ENCODE measurements at places on chromosomes 6 and 20.

- no peak for DNase-seq
These were observed 46.9 kb downstream of the PDE10A start for GRCh38 chr6:165616116-165616515.

DNA sequence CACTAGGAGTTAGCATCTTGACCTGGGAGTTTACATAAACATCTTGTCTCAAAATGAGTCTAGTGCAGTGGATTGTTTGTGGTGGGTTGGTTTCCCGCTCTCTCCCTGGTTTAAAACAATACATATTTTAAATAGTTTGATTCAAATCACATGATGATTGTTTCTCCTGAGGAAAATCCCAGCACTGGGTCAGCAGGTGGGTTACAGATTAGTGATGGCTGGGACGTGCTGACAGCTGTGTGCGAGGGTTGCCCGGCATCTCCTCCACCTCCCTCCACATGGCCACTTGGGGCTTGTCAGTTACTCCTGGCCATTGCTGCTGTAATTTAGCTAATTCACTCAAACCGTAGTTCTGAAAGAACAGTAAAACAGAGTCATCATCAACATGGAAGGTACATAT, 306.4 kb upstream of the CITED2 start:
- DNase-seq: no peak

DNA sequence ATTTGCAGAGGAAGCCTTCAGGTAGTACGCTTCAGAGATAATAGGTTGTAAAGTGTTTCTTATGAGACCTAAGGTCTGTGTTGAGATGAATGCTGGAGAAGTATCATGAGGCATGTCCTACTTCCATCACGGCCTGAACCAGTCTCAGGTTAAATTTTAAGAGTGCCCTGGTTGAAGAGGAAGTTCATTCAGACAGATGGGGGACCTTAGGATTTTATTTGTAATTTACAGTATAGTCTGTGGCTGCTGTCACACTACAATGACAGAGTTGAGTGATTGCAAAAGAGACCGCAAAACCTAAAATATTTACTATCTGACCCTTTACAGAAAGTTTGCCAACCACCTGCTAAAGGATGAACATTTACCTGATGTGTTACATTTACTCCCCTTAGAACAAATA, 70.9 kb downstream of the UST start:
- DNase-seq: no peak

DNA sequence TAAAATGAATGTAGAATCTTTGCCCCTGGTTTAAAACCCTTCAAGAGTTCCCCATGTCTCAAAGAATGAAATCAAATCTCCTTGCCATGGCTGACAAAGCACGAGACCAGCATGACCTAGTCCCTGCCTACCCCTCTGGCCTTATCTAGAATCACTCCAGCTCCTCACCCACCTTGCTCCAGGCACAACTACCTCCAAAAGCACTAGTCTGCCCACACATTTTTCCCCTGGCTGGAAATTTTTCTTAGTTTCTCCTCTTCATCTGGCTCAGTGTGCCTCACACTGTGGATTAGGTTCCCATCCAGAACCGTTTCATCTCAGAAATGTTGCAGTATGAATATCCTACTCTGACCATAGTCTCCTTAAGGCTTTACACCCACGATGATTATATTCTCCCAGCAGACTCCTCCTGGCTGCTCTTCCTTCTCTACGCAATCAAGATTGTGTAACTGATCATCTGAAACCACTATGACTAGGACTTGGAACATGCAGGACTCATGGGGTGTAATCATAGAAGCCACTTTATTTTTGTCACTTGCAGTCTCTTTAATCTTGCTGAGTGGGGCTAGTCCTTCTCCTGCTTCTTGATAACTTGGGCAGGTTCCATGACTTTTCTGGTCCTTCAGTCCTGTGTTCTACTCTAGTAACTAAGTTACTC, 7.8 kb upstream of the MRS2 start:
- DNase-seq: no peak

DNA sequence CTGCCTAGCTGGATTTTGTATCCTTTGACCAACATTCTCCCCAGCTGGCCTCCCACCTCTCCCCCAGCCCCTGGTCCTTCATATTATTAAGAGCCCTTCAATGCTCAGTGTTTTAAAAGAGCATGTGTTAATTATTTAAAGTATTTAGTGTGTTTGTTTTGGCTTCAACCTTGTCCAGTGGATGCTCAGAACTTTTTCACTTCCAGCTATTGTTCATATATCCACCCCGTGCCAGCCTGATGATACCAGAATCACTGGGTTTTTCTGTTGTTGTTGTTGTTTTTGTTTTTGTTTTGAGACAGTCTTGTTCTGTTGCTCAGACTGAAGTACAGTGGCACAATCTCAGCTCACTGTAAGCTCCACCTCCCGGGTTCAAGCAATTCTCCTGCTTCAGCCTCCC, 30.4 kb upstream of the SNX9 start:
- DNase-seq: no peak

- DNase-seq: no peak
These were observed 720.7 kb upstream of the ADGRB3 start for GRCh38 chr6:67914419-67914818.

GRCh38 chr20:44589537-44589936, 7.2 kb downstream of the PKIG start:
- DNase-seq: no peak

- DNase-seq: no peak
These were observed 348.3 kb downstream of the FRK start for GRCh38 chr6:115712291-115712961.

- DNase-seq: no peak
These were observed 218.5 kb downstream of the SIM1 start for GRCh38 chr6:100246206-100246605.

GRCh38 chr20:41540918-41541317, 77.3 kb downstream of the CHD6 start:
- no peak for DNase-seq

DNA sequence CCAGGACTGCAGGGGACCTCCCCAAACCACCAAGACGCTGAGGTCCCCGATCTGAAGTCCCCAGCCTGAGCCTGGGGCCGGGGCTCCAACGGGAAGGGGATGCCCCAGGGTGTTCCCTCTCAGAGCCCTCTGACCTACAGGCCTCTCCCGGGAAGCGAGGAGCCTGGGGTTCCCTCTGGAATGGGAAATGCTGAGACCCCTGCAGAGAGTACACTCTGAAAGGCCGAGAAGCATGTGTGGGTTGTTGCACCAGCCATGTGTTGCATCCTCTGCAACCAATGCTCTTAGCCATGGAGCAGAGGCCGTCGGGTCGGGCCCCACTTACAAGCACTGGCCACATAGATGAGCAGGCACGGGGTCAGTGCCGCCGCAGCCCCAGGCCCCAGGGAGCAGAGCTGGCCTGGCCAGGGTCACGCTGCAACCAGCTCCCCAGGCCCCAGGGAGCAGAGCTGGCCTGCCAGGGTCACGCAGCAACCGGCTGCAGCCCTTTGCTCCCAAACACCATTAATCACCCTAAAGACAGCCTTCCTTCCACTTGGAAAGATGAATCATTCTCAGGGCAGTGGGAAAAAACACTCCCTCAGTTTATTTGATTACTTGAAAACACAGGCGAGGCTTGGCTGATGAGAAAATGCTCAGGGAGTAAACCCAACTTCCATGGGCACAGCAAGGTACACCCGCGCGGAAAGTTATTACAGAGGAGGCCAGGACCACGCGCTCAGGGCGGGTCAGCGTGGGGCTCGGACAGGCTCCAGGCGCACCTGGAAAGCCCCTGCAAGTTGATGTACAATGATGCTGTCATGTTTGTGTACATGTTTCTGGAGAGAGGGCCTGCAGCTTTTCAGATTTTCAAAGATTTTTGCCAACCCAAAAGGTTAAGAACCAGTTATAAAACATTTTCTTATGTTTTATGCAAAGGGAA, 78.0 kb upstream of the AFDN start:
- DNase-seq: no peak

- DNase-seq: no peak
These were observed 17.0 kb downstream of the PRDM1 start for GRCh38 chr6:106102967-106103727.

- no peak for DNase-seq
These were observed 165.4 kb downstream of the SYNDIG1 start for GRCh38 chr20:24634855-24635254.

DNA sequence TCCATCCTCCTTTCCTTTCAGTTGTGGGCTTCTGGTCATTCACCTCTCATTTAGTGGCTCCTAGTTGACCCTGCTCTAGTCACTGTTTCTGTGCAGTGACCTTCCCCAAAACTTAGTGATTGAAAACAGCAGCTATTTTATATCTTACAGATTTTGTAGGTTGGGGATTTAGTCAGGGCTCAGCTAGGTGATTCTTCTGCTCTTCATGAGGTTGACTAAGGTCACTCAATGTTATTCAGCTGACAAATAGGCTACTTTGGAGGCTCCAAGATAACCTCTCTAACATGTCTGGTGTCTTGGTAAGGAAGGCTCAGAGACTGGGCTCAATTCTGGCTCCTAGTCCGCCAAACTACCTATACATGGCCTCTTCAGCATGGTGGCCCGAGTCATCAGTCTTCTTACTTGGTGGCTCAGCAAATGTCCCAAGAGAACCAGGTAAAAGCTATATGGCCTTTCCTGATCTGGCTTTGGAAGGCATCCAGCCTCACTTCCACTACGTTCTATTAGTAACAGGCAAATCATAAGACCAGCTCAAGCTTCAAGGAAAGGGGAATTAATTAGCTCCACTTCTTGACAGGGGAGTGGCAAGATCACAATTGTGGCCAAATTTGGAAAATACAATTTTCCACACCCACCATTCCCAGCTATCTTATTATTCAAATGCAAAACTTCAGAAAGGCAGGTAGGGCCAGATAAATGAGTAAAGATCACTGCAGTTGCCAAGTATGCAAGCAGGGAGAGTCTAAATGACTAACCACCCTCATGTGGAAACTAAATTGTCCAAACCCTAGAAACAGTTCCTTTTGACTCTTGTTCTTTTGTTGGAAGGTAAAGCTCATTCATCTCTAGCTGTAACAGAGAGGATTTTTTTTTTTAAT, 50.5 kb upstream of the LTV1 start:
- no peak for DNase-seq

DNA sequence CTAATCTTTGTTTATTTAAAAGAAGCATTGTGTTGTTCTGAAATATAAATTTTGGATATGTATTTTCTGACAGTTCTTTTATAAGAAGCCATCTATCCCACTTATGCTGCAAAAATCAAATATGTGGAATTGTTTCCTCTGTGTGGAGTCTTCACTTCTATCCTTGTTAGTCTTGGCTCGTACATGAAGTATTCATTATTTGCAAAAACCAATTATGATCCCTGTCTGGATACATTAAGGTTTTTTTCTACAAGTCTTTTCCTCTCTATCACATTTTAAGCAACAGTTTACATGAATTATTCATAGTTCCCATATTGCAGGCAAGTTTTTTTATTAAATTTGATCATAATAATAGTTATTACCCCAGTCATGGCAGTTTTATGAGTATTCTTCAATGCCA, 490.8 kb upstream of the GJE1 start:
- no peak for DNase-seq

GRCh38 chr6:37822851-37823682, 3.5 kb downstream of the ZFAND3 start:
- no peak for DNase-seq

DNA sequence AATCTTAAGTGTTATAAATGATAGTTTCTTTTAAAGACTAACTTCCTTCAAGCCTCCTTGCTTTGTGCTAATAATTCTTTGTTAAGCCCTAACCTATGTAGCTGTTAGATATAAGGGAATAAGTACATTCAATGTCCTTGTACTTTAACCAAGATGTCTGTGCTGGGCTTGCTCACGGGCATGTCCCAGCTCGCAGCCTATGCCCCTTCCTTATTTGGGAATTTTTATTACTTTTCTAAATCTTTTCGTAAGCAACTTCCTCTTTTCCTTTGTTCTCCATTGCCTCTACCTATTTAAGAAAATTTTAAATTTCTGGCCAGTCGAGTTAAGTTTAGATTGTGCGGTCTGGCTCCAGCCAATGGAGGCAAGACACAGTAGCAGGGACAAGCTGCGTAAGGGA, 26.0 kb upstream of the CDK19 start:
- no peak for DNase-seq

DNA sequence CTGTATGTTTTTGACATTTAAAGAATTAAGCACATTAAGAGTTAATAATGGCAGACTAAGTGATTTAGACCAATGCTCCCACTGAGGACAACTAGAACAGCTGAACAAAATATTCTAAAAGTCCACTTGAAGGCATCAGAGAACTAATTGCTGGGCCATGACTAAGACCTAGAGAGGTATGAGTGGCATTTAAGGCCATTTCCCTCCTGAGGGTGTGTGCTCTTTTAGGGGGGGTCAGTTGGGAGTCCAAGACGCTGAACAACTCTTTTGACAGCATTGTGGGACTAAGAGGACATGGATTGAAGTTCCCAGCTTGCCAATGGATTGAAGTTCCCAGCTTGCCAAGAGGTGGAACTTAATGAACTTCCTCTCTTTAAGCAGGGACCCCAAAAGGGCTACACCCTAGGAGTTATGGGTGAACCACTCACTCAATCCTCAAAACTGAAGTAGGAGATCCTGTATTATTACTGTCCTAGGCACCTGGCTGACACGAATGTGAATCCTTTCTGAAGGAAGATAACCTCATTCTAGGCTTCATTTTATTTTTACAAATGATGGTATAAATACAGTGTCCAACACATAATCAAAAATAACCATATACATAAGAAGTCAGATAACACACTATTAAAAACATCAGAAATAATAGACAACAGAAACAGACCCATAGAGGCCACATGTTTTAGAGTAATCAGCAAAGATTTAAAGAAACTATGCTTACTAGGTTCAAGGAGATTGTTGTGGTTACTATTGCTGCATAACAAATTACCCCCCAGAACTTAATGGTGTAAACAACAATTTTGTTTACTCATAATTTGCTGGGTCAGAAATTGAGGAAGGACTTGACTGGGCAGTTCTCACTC, 175.1 kb downstream of the VEGFA start:
- no peak for DNase-seq

GRCh38 chr6:42790549-42791181, 8.8 kb downstream of the BICRAL start:
- DNase-seq: no peak

DNA sequence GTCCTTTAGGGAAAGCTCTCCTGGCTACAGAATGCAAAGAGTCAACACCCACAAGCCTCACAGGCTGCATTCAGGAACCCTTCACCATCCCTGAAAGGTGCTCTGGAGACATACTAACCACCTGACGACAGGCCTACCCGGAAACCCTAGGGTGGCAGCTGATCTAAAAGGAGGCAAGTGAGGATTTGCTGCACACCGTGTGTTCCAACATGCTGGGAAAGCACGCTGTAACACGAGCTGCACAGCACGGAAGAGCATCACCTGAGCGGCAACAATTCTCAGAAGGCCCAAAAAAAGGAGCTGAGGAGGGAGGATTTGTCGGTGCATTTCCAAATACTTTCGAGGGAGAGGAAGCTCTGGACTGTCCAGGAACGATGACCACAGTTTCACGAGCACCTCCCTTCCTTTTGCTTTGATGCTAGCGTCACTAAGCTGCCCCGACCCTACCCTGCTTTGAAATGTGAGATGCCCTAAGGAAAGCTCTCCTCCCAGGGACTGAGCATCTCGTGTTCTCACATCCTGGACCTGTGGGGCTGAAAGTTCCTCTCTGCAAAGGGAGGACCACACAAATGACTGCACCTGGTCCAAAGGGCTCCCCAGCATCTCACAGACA, 87.0 kb downstream of the PPP1R3G start:
- no peak for DNase-seq

Data from NCI-H187 treated with DMSO at 0.1 percent for 48 hours (cell line).